Hypothalamus (tissue), 51 donors: ENCODE measurements at places on chromosomes 5 and 9.

DNA sequence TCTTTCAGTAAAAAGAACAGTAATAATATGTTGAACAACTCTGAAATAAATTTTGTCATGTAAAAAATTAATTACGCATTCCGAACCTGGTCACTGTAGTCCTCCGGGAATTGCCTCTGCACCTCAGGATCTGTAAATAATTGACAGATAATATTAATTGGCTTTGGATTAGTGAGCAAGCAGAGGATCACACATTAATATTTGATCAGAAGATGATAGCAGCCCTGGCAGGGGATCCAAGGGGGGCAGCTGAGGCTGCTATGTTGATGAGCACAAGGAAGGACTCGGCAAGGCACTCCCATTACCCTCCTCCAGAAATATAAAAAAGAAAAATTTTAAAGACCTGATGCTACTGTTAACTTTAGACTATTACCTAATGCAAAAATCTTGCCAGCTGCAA is 137.4 kb downstream of the DENND1A start:
- no peak for DNase-seq

GRCh38 chr5:150279330-150280020 is 10.1 kb downstream of the CAMK2A start:
- no peak for DNase-seq

GRCh38 chr9:116870566-116870965 is 183.5 kb downstream of the TRIM32 start:
- DNase-seq, result no peak

DNA sequence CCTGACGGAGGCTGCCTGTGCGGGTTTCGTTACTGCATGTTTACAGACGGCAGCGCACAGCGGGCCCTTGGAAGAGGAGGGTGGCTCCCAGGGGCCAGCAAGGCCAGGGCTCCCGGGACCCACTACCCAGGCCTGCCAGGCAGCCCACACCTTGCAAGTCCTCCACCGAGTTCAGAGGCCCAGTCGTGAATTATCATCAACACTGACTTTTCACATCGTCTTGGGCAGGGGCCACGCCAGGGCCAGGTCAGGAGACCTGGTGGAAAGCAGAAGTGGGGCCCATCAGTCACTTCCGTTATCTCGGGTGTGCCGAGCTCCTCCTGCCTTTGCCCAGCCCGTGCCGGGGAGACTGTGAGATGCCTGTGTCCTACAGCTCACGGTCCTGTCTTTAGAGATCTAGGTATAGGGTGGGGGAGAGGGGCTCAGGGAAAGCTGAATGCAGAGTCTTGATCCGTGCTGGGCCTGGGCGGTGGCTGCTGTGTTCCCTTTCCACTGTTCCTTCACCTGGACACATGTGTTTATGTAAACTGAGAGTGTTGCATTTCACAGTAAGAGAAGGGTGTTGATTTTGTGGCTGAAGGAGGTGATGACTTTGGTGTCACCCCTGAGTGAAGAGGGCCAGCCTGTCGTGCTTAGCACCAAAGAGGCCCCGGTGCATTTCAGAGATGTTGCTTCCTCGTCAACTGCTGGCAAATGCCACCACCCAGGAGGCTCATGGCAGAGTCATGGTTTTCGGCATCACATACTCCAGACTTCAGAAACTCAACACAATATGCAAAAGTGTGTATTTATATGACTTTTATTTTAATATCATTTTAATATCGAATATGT is 175.2 kb downstream of the GAPVD1 start:
- no peak for DNase-seq

GRCh38 chr9:68932458-68932857 is 81.5 kb downstream of the PRKACG start:
- no peak for DNase-seq

GRCh38 chr9:133813749-133814585 is 75.8 kb upstream of the SARDH start:
- no peak for DNase-seq

DNA sequence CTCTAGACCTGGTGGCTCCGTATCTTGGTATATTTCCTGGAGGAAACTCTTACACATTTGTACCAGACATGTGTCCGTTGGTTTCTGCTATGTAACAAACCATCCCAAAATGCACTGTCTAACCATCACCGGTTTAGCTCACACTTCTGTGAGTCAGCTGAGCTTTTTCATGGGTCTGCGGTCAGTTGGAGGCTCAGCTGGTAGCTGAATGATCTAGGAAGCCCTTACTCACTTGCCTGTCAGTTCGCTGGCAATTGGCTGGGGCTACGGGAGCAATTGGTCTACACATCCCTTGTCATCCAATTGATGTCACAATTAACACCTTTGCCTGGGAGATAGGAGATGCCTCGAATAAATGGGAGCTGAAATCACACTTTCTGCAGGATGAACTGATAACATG is 11.6 kb upstream of the WHRN start:
- no peak for DNase-seq

GRCh38 chr5:176844706-176845391 is 34.5 kb downstream of the UNC5A start:
- no peak for DNase-seq

- no peak for DNase-seq
Observed at GRCh38 chr5:119405419-119405818, 46.9 kb upstream of the HSD17B4 start.

DNA sequence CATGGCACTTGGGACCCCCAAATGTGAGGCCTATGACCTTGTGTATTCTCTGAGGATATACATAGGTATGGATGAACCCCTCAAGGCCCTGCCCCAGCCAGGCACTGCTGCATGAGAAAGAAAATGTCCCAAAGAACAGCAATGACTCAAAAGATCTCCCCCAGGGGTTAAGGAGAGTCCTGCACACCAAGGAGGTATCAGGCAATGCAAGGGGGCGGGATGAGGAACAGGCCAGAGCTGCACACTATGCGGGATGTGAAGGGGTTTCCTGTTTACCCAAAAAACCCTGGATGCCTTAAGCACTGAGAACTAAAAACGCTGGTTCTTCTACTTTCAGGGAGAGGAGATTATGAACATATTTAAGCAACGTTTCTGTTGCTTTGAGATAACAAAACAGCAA is 3.4 kb downstream of the RAPGEF1 start:
- no peak for DNase-seq

GRCh38 chr5:180099733-180100611 is 28.4 kb upstream of the RNF130 start:
- DNase-seq, result no peak

- no peak for DNase-seq
Observed at GRCh38 chr9:95165004-95165403, 152.5 kb downstream of the FANCC start.

- DNase-seq, result no peak
Observed at GRCh38 chr5:2496126-2496525, 255.4 kb downstream of the IRX2 start.

DNA sequence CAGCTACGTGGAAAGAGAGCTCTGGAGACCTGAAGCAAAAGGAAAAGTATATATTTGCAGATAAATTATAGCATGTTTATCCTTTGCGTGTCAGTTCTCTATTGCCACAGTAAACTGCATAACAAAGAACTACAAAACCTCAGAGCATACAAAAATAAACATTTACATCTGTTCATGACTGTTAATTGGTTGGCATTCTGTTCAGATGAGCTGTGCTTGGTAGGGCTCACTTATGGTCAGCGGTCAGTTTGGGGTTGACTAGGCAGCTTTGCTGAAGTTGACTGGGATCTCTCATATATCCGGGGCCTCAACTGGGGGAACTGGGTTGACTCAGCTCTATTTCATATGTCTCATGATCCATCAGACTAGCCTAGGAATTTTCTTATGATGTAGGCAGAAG is 257.7 kb downstream of the TLE1 start:
- DNase-seq, result no peak

- no peak for DNase-seq
Observed at GRCh38 chr5:97405941-97406340, 222.9 kb upstream of the RIOK2 start.

- DNase-seq, result no peak
Observed at GRCh38 chr5:40033009-40033408, 608.2 kb upstream of the DAB2 start.

GRCh38 chr5:58348996-58349728 is 110.7 kb downstream of the PLK2 start:
- no peak for DNase-seq

DNA sequence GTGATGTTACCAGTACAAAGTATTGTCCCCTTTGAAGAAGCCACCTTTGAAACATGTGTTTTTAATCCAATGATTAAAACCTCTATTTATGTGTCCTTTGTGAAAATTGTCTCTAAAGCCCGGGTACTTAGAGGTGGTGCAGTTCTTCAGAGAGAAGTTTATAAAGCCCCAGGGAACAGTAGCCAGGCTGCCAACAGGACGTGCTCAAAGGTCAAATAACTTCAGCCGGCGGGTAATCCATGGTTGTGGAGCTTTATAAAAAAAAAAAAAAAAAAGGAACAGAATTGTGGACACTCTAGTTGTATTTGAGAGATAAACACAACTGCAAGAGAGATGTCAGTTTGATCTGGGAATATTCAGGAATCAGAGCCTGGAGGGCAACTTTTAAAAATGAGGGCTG is 57.9 kb upstream of the CTNND2 start:
- no peak for DNase-seq

DNA sequence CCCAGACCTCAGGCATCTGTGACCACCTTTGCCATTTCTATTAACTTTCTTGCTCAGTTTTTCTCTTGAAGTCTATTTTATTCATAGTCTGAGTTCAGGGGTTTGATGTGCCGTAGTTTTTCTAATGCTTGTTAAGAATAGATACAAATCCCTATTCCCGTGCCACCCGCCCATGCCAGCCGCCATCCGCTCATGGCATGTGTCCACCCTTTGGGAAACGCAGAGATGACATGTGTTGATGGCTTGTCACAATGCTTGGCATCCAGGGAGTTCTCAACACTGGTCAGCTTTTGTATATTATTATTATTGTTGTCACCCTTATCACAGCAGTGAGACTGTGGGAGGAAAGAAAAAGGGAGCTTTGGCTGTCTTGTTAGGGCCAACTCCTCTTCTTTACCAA is 17.3 kb upstream of the ANGPTL2 start:
- DNase-seq, result no peak

DNA sequence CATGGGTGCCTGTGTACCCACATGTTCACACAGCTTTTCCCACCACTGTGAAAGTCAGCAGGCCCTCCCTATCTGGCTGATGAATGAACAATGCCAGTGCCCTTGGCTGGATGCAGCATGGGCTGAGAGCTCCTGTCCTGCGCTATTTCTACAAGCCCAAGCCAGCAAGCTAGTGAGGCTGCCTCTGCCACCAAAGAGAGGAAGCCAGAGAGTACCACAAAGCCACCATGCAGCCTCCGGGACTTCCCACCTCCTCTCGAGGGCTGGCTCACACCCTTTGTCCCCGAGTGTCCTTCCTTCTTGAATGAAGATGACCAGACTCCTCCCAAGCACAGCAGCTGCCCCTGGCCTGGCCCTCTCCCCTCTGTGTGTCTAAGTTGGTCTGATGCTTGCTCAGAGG is 76.5 kb downstream of the SH3PXD2B start:
- no peak for DNase-seq

DNA sequence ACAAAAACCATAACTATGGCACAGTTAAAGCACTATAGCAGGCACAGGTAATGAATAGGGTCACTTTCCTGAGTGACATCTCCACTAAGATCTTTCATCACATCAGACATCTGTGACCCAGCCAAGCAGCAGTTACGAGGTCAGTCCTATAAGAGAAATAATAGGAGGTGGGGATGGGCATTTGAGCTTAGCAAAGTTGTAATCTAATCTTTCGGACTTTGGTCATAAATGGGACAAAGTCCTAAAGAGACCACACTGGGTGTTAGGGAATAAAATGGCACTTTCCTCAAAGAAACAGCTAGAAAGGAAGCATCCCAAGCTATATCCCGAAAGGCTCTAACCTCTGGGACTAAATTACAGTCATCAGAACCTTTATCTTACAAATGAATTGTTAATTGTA is 432.2 kb downstream of the PIK3R1 start:
- no peak for DNase-seq

GRCh38 chr5:17167171-17167891 is 50.1 kb upstream of the BASP1 start:
- DNase-seq, result no peak

DNA sequence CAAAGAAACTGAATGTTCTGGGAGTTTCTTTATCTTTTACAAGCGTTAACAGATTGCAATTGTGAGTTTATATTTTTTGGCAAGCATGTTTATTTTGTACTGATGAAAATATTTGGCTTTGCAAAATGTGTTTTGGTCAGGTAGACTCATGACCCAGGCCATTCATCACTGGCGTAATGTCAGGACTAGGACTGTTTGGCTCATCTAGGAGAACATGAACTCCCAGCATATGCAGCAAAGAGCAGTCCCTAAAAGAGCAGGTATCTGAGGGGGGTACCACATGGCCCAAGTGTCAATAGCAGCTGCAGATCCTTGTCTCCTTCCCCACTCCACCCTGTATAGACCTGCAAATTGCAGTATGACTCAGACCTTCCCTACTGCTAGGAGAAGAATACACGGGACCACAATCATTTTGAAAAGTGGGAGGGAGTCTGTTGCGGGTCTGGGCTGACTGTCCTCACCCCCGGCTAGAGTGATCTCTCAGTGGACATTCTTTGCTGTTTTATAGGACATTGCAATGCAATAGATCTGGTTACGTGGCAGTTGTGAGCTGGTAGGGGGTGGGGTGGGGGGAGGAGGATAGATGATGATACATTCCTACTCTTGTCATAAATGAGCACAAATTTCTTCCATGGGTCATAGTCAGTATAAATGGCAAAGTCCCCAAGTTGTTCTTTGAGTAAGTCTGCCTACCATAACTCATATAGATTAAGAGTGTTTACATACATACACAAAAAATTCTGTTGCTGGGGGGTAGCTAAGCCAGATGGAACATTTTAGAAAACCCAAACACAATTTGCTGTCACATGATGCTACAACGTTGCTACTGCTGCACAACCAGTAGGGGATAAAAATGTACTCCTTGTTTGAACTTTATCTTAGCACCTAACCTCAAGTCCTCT is 20.8 kb upstream of the SNCAIP start:
- no peak for DNase-seq

DNA sequence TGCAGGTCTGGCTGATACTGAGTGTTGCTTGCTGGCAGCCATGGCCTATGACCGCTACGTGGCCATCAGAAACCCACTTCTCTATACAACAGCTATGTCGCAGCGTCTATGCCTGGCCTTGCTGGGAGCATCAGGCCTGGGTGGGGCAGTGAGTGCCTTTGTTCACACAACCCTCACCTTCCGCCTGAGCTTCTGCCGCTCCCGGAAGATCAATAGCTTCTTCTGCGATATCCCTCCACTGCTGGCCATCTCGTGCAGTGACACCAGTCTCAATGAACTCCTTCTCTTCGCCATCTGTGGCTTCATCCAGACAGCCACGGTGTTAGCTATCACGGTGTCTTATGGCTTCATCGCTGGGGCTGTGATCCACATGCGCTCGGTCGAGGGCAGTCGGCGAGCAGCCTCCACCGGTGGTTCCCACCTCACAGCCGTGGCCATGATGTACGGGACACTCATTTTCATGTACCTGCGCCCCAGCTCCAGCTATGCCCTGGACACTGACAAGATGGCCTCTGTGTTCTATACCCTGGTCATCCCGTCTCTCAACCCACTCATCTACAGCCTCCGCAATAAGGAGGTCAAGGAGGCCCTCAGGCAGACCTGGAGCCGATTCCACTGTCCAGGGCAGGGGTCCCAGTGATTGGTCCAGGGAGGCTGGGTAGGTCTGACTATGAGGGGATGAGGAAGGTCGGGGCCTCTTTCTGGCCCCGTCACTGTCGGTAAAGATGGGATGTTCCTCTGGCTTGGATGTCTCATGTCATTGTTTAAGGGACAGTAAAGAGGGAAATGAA is 718 bp downstream of the OR5C1 start:
- DNase-seq, result no peak
